ENCODE measurements at places on chromosomes 2 and 18. TPM values are rescaled to one million over a fixed set of nuclear protein-coding genes. Genes with fewer than 3 reads are reported as not detected.

The ASXL3 gene
- total RNA-seq: not detected

GRCh38 chr2:234626566-234627130 lies 129.8 kb upstream of the ARL4C start:
- H3K27me3 ChIP-seq: peaks cover 16% of the 10 kb centered on the region
- no peak overlapping the region for H3K27ac ChIP-seq
- no peaks in the 10 kb centered on the region for H3K4me1 ChIP-seq

GRCh38 chr2:208142240-208142924 lies 3.6 kb downstream of the CRYGB start:
- DNase-seq: no peak
- H3K27ac ChIP-seq: no peak overlapping the region
- peaks cover 4% of the 10 kb centered on the region for H3K27me3 ChIP-seq
- H3K4me3 ChIP-seq: no peak overlapping the region

- H3K27me3 ChIP-seq: peaks cover 6% of the 10 kb centered on the region
- no peaks in the 10 kb centered on the region for H3K36me3 ChIP-seq
- H3K4me3 ChIP-seq: peak overlapping the region; percentile 75
- DNase-seq: peak; percentile 85
- H3K27ac ChIP-seq: peak overlapping the region; percentile 77
- H3K4me1 ChIP-seq: peaks cover 15% of the 10 kb centered on the region
These were observed 18.6 kb upstream of the NCL start for GRCh38 chr2:231482806-231483391.

DNA sequence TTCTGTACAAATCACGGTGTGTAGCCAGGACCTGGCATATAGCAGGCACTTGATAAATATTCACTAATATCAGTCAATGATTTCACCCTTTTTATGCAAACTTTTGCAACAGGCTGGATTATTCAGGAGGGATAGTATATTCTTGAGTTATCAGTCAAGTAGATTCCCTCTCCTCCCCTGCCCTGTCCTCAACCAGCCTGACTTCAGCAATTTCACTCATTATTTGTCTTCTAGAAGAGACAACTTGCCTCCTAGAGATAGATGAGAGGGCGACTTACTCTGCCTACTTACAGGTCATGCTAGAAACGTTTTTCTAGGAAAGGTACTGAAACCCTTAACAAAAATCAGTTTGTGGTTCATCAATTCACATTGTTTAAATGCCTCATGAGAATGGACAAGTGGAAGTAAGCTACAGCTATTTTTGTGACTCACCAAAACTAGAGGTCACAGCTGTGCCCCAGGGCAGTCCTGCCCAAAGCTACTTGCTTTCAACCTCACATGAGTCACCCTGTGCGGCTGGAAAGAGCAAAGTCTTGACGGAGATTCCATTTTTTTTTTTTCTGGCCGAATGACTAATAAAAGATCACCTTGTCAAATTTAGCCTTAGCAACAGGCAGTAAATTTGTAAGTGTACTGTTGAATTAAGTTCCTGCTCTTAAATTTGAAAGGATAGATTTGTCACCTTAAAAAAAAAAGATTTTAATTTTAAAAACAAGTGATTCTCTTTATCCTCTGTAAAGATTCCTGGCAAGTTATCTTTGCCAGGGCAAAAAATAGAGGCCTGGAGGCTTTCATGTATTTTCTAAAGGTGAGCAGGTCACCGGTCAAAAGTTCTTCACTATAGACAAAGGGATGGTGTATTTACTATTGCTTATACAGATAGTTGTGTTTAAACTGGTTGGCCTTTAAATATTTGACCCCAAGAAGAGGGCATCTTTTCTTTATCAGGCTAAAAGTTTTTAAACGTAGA lies 109.0 kb upstream of the SLC35G4 start:
- no peaks in the 10 kb centered on the region for H3K4me1 ChIP-seq
- DNase-seq: no peak
- H3K4me3 ChIP-seq: no peak overlapping the region

DNA sequence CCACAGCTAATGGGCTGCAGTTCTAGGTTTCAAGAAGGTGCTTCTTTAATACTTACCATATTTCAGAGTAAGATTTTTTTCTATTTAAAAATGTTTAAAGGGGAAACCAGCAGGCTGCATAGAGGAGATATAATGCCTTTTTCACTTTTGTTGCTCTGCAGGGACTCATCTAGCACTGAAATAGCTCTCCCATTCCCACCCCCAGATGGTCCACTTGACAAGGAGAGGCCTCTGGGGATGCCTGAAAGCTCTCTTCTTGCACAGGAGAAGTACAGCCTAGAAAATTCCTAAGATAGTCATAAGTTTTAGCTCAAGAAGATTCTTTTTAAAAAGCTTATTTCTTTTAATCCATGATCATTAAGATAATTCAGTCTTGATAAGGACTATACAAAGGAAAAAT lies 126.4 kb downstream of the CDH2 start:
- H3K4me1 ChIP-seq: no peaks in the 10 kb centered on the region
- no peaks in the 10 kb centered on the region for H3K36me3 ChIP-seq
- no peak for DNase-seq
- H3K27me3 ChIP-seq: no peaks in the 10 kb centered on the region

The UGT1A4 gene
- not detected for total RNA-seq

DNA sequence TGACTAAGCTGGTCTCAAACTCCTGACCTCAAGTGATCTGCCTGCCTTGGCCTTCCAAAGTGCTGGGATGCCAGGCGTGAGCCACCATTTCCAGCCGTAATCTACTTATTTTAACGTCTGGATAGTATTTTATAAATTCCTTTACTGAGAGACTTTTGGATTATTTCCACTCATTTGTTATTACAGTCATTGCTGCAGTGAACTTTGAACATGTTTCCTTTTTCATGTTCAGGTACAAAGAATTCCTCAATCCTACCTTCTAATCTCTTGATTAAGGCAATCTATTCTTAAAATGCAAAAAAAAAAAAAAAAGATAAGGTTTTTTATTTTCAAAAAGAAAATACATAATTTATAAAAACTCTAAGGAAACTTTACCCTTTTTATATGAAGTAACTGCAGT lies 78.6 kb downstream of the PDK1 start:
- no peak for DNase-seq
- no peak overlapping the region for H3K27ac ChIP-seq
- H3K4me1 ChIP-seq: peaks cover 3% of the 10 kb centered on the region
- H3K27me3 ChIP-seq: no peaks in the 10 kb centered on the region
- H3K36me3 ChIP-seq: no peaks in the 10 kb centered on the region

DNA sequence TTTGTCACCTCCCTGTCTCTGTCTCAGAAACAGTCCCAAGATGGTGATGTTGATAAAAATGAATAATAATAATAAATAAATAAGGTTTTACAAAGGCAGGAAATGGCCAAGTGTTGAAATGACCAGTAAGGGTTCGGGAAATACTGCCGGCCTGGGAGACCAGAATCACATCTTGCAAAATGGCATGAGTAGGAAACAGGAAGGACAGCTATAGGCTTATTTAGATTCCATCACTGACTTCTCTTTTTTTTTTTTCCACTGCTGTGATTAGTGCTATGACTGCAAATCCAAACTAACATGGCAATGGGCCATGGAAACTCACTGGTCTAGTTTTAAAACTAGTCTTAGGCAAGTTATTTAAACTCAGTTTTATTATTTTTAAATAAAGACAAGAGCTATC lies 60.6 kb downstream of the SCN1A start:
- H3K4me3 ChIP-seq: no peak overlapping the region
- H3K27ac ChIP-seq: no peak overlapping the region

The TUBA4A gene
- 99.8 TPM for total RNA-seq

DNA sequence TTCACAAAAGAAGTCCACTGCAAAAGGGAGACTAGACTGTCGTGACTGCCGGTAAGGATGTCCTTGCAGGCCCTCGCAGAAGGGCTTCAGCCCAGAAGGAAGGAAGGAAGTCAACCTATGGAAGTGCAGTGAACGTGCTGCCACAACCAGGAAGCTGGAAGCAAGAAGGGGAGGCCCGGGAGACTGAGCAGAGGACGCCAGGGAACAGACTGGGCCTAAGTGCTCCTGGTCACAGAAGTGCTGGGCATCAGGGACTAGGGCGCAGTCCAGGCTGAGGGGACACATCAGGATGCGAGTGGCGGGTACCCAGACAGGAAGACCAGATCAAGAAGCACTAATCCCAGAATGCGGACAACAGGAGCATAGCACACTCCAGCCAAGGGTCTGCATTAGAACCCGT lies 78.8 kb downstream of the PIEZO2 start:
- no peak overlapping the region for H3K27ac ChIP-seq
- no peaks in the 10 kb centered on the region for H3K36me3 ChIP-seq
- H3K4me1 ChIP-seq: no peaks in the 10 kb centered on the region
- no peak overlapping the region for H3K4me3 ChIP-seq
- no peak for DNase-seq

- H3K4me1 ChIP-seq: peaks cover 22% of the 10 kb centered on the region
- no peak overlapping the region for H3K4me3 ChIP-seq
- DNase-seq: no peak
- H3K27me3 ChIP-seq: peaks cover 77% of the 10 kb centered on the region
- H3K27ac ChIP-seq: no peak overlapping the region
These were observed 2.8 kb upstream of the RAX start for GRCh38 chr18:59276047-59276446.

- H3K36me3 ChIP-seq: peaks cover 17% of the 10 kb centered on the region
- peak within 1 kb of the TSS; percentile 97 for H3K27ac ChIP-seq
- DNase-seq: peak; percentile 88
These were observed at the start of gene AGPS for GRCh38 chr2:177392373-177393202. TSS of gene AGPS (plus strand) at chr2:177392773. CDS start at chr2:177392790, 17 bp downstream.

The SERPINB12 gene
- not detected for total RNA-seq

DNA sequence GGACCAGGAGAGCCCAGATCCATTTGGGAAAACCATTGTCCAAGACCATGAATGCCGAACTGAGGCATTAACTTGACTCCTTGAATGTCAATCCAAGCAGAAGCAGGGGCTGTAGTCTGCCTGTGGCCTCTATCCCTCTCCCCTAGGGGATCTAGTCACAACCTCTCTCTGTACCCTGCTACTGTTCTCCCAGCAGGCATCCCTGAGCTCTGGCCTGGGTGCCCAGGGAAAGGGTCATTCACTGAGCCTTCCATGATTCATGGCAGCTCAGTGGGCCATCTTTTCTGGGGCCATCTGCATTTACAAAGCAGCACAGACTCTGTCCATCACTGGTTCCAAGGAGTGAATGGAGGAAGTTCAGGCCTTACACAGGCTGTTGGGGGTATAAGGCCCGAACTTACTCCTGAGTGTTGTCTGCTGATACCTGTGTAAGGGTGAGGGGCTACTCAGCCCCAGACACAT lies 151.8 kb downstream of the ZFP36L2 start:
- H3K4me1 ChIP-seq: peaks cover 7% of the 10 kb centered on the region
- no peaks in the 10 kb centered on the region for H3K36me3 ChIP-seq
- H3K4me3 ChIP-seq: no peak overlapping the region
- DNase-seq: no peak
- no peak overlapping the region for H3K27ac ChIP-seq

The LYPD6 gene
- not detected for total RNA-seq

- H3K4me3 ChIP-seq: no peak overlapping the region
- peaks cover 9% of the 10 kb centered on the region for H3K4me1 ChIP-seq
- H3K27me3 ChIP-seq: no peaks in the 10 kb centered on the region
- H3K27ac ChIP-seq: no peak overlapping the region
- no peak for DNase-seq
- H3K36me3 ChIP-seq: no peaks in the 10 kb centered on the region
These were observed 66.2 kb upstream of the SLC39A10 start for GRCh38 chr2:195590861-195591205.

GRCh38 chr2:56985609-56986008 lies 801.8 kb downstream of the CCDC85A start:
- no peak overlapping the region for H3K4me3 ChIP-seq
- H3K27me3 ChIP-seq: no peaks in the 10 kb centered on the region
- no peak overlapping the region for H3K27ac ChIP-seq
- no peaks in the 10 kb centered on the region for H3K4me1 ChIP-seq
- DNase-seq: no peak

The ST8SIA5 gene
- total RNA-seq: 0.09 TPM

DNA sequence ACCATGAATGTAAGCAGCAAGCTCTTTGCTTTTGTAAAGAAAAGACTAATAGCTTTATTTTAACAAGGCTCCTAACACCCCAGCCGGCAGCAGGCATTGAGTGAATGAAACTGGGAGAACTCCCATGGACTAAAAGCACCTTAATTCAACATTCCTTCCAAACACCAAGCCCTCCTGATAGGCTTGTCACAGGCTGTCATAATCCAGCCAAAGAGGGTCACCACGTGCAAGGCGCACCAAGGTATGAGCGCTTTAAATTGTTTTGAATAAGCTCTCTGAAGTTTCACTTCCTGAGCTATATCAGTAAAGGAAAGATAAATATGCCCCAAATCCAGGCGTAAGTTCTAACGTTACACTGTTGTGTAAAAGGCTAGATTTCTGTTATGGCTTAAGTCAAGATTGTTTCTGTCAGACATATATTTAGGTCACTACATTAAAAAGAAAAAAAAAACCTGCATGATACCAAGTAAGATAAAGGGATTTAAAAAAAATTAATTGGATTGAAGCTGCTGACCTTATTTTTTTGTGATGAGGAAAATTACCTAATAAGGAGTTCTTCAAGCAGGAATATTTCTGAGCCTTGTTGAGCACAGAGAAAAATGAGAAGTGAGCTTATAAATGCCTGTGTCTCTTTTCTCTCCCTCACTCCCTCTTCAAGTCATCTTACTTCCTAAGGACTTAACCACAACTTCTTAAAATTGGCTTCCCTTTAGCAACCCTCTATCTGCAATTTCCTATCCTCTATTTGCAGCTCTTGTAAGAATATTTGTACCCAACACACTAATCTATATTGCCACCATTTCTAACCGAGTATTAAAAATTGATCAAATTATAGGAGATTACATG lies 136.1 kb upstream of the NRP2 start:
- peaks cover 14% of the 10 kb centered on the region for H3K4me1 ChIP-seq
- no peak for DNase-seq
- H3K27ac ChIP-seq: no peak overlapping the region
- no peaks in the 10 kb centered on the region for H3K27me3 ChIP-seq

DNA sequence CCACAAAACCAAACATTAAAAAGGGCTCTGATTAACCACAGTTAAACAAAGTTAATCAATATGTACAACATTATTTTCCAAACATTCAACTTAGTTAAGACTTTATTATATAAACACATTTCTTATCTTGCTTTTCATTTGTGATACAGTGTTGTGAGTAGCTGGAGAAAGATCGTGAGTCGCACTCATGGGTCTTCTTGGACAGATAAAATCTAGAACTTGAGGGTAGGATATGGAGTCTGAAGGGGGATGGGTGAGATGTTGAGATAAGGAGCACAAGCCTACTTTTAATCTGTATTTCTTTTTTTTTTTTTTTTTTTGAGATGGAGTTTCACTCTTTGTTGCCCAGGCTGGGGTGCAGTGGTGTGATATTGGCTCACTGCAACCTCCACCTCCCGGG lies 22.6 kb upstream of the TMEM214 start:
- no peak overlapping the region for H3K4me3 ChIP-seq
- H3K36me3 ChIP-seq: no peaks in the 10 kb centered on the region

Data from activated T-cell treated with anti-CD3 and anti-CD28 coated beads, Interleukin-2, amount 50 U/mL, for 72 hours (primary cell).